ENCODE measurements at places on chromosomes 5 and 9. TPM values are rescaled to one million over a fixed set of nuclear protein-coding genes. Genes with fewer than 3 reads are reported as not detected.

Gene STPG3
- 1.3 TPM for polyA plus RNA-seq

Gene CRHBP
- 32.8 TPM for polyA plus RNA-seq

Gene PPIP5K2
- 80.7 TPM for polyA plus RNA-seq

Gene BTNL8
- 0.51 TPM for polyA plus RNA-seq

Gene RGS14
- 24.9 TPM for polyA plus RNA-seq

Gene ZNG1A
- polyA plus RNA-seq, result 69.9 TPM

Gene ENG
- polyA plus RNA-seq, result 74.4 TPM

Gene LCP2
- polyA plus RNA-seq, result 3.1 TPM

Gene IARS1
- 96.1 TPM for polyA plus RNA-seq

Gene ZNF79
- polyA plus RNA-seq, result 7.0 TPM

Gene GAS1
- 49.8 TPM for polyA plus RNA-seq

Gene GGTA1
- 3.5 TPM for polyA plus RNA-seq

Gene PCDHA9
- polyA plus RNA-seq, result 0.05 TPM

Gene LOX
- polyA plus RNA-seq, result 40.9 TPM

Gene FBP1
- 55.9 TPM for polyA plus RNA-seq

Gene DDX4
- polyA plus RNA-seq, result not detected

Gene FLT4
- 30.4 TPM for polyA plus RNA-seq

Gene PAPPA
- polyA plus RNA-seq, result 8.7 TPM

Gene NDUFA8
- 79.2 TPM for polyA plus RNA-seq

Gene FOXI1
- 7.1 TPM for polyA plus RNA-seq

Gene MYOT
- 1.5 TPM for polyA plus RNA-seq

Gene PRPF4
- 30.9 TPM for polyA plus RNA-seq

Gene IL3
- polyA plus RNA-seq, result not detected

Gene AFAP1L1
- 18.5 TPM for polyA plus RNA-seq

Gene DMRT3
- 1.9 TPM for polyA plus RNA-seq

Gene WNT8A
- polyA plus RNA-seq, result 0.10 TPM

Gene PCDHA1
- polyA plus RNA-seq, result 0.05 TPM

Gene FRRS1L
- 3.4 TPM for polyA plus RNA-seq

Gene NR6A1
- 1.9 TPM for polyA plus RNA-seq

Gene GPRIN1
- polyA plus RNA-seq, result 1.6 TPM

Gene SLC23A1
- polyA plus RNA-seq, result 17.0 TPM

Measured in left renal cortex interstitium (tissue), 4 donors.